Lung (tissue), 17 donors: ENCODE measurements at places on chromosomes 13 and 19.

- DNase-seq = peak; percentile 49
These were observed 13.3 kb downstream of the KCNC3 start for GRCh38 chr19:50315773-50316448.

DNA sequence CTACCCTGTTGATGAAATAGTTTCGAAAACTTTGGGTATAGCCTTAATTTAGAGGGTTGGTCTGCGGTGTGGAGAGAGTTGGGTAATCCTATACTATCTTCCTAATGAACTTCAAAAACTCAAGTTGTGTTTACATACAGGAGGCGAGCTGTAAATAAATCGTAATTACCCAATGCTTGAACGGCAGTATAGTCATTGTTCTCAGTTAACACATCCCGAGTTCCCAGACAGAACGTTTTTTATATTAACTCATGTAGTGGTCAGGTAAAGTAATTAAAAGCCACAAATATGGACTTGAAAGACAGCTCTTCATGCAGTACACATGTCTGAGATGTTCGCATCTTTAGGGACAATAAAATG, 1.5 kb downstream of the PDS5B start:
- DNase-seq = peak; percentile 68

- no peak for DNase-seq
These were observed 731.8 kb upstream of the ARGLU1 start for GRCh38 chr13:107299717-107300116.

DNA sequence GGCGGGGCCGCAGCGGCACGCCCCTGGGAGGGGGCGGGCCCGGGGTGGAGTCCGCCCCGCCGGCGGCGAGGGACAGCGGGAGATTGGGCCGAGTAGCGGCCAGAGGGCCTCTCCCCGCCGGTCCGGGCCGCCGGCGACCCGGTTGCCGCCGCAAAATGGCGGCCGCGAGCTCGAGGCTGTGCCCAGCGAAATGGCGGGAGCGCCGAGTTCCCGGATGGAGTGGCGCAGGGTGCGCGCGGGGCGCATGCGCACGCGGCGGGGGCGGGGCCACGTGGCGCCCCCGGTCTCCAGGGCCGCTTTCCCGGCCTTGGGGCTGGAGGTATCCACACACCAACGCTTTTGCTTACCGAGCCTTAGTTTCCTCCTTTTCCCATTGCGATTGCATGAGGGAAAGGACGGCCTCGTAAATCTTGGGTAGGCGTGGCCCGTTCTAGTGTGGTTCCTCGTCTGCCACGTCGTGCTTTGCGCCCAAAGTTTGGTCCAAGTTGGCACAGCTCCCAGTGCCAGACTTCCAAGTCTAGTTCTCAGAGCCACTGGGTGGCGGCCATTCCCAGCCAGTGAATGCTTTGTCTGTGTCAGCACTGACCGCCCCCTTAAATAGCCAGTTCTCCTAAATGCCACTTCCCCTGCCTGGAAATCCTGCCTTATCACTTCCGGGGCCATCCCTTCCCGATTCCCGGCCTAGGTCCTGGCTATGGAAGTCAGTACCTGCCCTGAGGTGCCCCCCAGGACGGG, 513 bp downstream of the CIRBP start:
- DNase-seq = peak; percentile 92

DNA sequence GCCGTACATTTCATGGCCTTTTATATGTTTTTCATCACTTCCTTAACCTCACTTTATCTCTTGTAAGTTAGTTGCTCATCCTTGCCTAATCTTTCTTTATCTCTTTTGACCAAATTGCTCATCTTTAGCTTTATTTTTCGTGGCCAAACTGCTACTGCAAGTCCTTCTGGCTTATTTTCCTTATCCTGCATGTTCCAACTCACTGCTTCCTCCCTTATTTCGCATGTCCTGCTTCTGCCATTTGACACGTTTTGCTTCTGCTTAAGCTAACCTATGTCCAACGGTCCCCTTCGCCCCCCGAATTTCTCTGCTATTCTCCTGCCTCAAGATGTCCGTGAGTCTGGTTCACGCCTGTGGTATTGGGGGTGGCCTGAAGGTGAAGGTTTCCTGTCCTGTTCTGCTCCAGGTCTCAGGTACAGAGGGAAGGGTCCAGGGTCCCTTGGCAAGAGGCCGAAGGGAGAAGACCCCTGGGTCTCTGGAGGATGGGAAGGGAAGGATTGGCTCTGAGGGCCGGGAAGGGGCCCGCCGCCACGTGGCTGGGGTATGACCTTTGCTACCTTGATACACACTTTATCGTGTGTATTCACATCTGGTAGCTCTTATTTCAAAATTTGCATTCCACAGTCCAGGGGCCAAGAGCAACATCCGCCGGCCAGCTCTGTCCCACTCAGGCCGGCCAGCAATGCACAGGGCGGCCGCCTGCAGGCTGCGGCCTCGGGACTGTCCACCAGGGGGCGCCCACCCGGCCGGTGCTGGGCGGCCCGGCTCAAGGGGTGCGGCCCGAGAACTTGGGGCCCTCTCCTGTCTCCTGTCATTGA, 2.9 kb upstream of the C19orf85 start:
- DNase-seq = no peak

DNA sequence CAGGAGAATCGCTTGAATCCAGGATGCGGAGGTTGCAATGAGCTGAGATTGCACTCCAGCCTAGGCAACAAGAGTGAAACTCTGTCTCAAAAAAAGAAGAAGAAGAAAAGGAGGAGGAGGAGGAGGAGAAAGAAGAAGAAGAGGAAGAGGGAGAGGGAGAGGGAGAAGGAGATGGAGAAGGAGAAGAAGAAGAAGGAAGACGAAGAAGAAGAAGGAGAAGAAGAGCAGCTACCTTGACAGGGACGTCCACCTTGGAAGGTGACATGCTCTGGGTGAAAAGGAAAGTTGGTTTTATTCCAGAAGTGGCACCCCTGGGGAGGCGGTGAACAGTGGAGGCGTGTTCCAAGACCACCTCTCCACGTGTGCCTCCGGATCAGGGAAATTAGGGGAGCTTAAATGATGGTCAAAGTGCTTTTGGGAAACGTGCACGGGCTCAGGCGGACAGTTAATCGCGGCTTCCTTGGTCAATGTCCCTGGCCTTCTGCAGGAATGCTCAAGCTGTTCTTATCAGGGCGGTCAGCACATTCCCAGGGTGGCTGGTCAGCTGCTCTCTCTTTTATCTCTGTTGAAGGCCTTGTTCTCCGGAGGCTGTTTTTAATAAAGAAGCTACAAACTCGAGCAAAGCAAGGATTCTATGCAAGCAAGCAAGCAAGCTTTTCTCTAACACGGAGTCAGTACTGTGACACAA, 78.9 kb upstream of the PEG3 start:
- DNase-seq = no peak

GRCh38 chr19:7000816-7001215, 20.4 kb downstream of the MBD3L2B start:
- DNase-seq = no peak

- DNase-seq = no peak
These were observed 261.3 kb downstream of the DACH1 start for GRCh38 chr13:71605744-71606143.

DNA sequence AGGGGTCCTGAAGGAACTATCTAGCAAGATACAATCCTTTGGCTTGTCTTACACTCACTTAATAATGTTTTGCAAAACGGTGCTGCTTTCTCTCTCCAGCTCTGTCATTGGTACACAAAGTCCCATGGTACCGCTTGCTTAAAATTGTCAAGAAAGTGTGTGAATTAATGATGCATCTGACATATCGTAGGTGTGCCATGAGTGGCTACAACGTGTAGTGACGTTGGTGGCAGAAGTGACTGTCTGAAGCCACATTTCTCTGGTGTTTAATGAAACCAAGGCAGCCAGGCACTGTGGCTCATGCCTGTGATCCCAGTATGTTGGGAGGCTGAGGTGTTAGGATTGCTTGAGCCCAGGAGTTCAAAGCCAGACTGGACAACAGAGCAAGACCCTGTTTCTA, 2.6 kb downstream of the HSH2D start:
- no peak for DNase-seq

- DNase-seq = no peak
These were observed 46.0 kb downstream of the USP12 start for GRCh38 chr13:27125357-27126282.

- peak; percentile 54 for DNase-seq
These were observed 20.7 kb upstream of the HMGB1 start for GRCh38 chr13:30486230-30487074.

GRCh38 chr13:98797456-98797855, 45.0 kb upstream of the SLC15A1 start:
- peak; percentile 25 for DNase-seq

GRCh38 chr13:42610649-42611048, 36.7 kb downstream of the TNFSF11 start:
- DNase-seq = no peak

- DNase-seq = no peak
These were observed 37.2 kb downstream of the ZC3H13 start for GRCh38 chr13:46015366-46015765.

DNA sequence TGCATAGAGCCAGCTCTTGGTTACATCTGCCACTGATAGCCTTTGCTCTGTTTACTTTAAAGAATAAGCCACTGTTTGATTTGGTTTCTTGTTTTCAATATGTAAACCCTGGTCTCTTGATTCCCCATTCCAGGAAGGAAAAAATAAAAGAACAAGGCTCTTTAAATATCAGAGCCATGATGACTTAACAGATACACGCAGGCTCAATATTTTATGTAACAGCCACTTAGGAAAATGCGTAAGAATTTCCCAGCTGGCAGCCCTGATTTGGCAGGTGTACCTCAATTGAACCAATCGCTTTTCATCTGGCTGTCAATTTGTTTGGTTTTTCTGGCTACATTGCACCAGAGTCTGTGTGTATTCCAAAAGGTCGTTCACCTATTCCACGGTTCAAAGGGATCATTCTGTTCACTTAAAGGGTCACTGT, 65.6 kb downstream of the IRS2 start:
- DNase-seq = no peak

DNA sequence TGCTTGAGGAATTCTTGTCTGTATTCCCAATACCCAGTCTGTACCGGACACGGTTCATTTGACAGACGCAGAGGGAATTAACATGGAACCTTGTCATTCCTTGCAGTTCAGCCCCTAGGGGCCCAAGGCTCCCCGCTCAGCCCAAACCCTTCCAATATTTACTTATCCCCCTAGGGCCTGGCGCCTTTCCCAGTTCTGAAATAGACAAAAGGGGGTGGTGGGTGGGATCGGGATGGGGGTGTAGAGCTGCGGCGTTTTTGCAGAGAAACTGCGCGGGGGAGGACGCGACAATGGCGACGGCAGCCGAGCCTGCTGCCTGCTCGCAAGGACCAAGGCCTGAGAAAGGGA, 583 bp downstream of the AKAP8L start:
- peak; percentile 84 for DNase-seq

GRCh38 chr19:37505958-37506386, 767 bp upstream of the ZNF793 start:
- DNase-seq = no peak

GRCh38 chr19:32173836-32174235, 171.6 kb upstream of the ZNF507 start:
- DNase-seq = no peak

DNA sequence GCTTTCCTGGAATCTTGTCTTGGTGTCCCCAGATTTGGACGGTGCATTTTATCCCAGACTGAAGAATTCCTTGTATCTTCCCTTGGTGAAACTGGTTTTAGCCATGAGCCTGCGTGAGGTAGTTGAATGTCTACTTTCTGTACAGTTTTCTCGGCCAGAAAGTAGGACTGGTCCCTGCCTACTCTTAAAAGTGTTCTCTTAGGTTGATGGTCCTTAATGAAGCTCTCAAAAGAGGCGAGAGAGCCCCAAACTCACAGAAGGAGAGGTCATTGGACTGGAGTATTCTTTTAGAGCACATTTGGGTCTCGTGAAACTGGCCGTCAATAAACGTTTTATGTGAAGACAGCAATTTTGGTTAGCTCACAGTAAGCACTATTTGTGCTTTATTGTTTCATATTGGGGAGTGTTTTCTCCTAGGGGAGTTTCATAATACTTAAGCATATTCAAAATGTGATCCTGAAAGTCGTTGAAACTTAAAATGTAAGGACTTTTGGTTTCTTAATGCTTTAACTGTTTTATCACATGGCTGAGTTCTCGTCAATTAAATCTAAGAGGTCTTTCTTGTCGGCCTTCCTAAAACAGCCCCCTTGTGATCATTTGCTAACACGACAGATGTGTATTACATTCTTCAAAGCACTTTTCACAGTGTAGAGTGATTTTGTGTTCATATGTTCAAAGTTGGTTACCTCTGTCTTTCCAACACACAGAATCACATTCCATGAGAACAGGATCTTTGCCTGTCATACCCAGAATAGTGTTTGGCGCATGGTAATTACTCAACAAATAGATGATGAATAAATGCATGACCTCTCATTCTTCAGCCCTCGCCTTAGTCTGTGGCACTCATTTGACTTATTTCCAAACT, 889 bp downstream of the GTF2F2 start:
- DNase-seq = peak; percentile 23

- DNase-seq = no peak
These were observed 17.6 kb upstream of the WDR88 start for GRCh38 chr19:33114312-33114711.

DNA sequence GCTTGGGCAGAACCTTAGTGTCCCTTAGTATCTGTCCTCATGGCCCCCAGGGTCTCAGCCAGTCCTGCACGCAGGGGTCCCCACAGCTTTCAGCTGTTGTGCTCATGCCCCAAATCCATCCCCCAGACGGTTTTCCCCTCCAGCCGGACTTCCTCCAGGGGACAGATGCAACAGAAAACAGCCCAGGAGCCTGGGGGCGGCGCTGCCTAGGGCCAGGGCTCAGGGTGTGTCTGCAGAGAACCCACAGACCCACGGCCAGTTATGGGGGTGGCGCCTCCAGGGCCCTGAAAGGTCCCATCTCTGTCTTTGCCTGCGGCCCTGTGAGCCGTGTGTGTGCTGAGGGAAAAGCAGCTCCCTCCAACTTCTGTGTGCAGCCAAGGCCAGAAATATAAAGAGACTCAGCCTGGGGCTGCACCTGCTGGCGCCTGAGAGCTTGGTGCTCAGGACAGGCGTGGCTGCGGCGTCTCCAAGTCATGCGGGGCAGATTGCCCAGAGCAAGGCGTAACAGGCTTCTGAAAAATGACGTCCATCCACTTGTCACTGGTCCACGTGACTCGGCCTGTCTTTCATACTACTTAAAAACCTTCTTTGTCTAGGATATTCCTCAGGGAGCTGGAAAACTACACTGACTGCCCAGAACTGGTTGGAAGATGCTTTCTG, 22.1 kb upstream of the F7 start:
- DNase-seq = peak; percentile 74
